Activated naive CD8-positive, alpha-beta T cell treated with anti-CD3 and anti-CD28 coated beads, Interleukin-2, amount 10 ng/mL, durations not matched to agents 7 days and 5 days (primary cell): ENCODE measurements at places on chromosomes 6 and 20. TPM values are rescaled to one million over a fixed set of nuclear protein-coding genes. Genes with fewer than 3 reads are reported as not detected.

- DNase-seq: no peak
These were observed 4.1 kb downstream of the DNAJC5 start for GRCh38 chr20:63898882-63899558.

DNA sequence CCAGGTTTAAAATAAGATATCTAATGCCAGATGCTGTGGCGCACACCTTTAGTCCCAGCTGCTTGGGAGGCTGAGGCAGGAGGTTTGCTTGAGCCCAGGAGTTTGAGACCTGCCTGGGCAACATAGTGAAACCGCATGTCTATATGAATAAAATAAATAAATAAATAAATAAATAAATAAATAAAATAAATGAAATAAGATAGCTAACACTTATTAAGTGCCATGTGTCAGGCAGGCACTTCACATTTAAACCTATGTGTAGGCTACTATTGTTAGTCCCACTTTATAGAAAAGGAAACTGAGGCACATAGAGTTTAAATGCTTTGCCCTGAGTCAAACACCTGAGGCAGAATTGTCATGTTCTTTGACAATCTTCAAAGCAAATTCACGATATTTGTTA lies 32.9 kb upstream of the RREB1 start:
- no peak for DNase-seq

GRCh38 chr20:61490721-61491120 lies 238.7 kb downstream of the CDH4 start:
- DNase-seq: no peak

- DNase-seq: no peak
These were observed 69.6 kb downstream of the TMEM242 start for GRCh38 chr6:157253699-157254098.

DNA sequence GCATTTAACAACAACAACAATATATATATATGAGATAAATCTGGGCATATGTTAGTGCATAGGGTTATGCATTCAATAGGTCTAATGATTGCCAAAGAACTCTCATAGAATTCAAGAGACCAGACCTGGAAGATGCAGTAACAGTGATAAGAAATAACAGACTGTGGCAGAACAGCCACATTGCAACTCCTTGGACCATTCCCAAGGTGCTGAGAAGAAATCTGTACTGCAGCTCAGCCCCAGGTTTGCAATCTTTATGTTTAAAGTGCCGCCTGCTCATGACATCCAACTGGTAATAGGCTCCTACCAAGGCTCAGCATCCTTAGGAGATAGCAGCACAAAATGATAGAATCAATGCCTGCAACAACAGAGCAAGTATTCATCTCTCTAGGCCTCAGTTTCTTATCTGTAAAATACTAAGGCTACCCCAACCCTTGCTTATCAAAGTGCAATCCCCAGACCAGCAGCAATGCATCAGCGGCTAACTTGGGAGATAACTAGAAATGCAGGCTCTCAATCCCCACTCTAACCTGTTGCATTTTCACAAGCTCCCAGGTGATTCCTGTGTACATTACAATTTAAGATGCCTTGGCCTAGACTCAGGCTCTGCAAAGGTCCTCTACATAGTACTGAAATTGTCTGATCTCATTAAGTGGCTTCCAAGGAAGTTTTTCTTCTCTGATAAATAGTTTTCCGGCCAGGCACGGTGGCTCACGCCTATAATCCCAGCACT lies 30.6 kb upstream of the PIM1 start:
- no peak for DNase-seq

GRCh38 chr6:18681832-18682503 lies 294.8 kb downstream of the RNF144B start:
- DNase-seq: no peak

DNA sequence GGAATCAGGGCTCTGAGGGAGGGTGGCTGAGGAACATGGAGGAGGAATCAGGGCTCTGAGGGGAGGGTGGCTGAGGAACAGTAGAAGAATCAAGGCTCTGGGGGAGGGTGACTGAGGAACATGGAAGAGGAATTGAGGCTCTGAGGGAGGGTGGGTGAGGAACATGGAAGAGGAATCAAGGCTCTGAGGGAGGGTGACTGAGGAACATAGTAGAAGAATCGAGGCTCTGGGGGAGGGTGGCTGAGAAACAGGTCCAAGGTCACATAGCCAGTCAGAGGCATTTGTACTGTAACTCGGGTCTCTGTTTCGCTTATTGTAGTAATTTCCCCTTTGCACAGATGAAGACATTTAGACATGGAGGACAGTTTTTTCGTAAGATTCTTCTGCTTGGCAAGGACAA lies 164.8 kb downstream of the SOBP start:
- DNase-seq: no peak

DNA sequence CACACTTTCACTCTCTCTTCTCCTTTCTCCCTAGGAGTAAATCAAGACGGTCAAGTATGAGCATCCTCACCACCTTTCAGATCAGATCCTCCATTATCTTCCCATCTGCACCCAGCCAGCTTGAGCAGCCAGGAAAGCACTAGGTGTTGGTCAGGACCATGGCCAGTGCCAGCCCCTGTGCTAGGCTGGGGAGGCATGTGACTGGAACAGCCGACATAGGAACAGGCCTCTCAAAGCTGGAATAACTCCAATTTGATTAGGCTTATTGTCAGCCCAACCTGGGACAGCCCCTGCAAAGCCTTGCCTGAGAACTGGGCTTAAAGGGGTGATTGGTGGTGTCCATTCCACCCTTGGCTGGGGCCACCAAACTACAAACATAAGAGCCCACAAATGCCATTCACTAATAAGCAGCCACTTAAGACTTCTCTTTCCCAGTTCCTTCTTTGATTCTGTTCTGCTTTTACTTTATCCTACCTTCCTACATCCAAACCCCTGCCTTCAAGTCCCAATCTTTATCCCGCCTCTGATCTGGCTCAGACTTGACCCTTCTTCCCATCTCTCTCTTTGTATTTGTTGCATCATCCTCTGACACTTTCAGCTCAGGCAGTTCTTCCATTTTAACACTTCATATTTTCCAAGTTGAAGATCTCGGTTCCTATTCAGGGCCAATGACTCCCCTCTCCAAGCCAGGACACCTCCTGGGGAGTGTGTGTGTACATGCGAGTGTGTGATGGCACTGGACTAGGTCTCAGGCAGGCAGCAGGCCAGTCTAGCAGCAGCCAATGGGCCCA lies 4.5 kb upstream of the TREM2 start:
- no peak for DNase-seq

DYNLT2 gene
- total RNA-seq: 2.3 TPM
